ENCODE measurements at places on chromosomes 2 and 18.

DNA sequence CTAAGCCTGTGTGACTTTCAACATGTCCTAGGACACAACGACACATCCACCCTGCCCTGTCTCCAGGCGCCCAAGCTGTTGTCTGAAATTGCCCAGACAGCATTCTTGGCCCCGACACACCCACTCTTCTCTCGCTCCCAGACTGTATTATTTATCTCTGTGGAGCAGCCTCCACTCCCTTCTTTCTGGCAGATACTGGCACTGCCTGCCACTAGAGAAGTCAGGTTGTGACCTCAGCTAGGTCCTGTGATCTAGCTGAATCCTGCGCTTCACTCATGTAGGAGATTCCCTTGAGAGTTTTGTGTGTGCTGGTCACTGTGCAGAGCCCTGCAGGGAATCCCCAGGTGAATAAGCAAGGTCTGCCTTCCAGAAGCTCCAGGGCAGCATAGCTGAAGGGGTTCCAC lies 77.1 kb upstream of the TNP1 start:
- no peak for DNase-seq

DNA sequence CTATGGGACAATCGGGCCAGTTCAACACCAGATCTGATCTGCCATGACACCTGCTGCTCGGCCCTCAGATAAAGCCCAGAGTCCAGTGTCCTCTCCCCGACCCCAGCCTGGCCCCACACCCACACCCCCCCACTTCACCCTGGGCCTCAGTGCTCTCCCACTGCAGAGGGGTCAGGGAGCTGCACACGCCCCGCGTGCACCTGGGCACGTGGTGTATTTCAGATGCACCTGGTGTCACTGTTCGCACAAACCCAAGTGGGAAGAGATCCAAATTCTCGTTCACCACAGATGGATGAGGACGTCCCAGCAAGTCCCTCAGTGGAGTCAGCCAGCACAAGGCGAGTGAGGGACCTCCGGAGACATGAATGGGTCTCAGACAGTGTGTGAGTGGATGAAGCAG lies 161.3 kb downstream of the RTP5 start:
- no peak for DNase-seq

GRCh38 chr2:211724933-211725332 lies 813.7 kb downstream of the ERBB4 start:
- no peak for DNase-seq

DNA sequence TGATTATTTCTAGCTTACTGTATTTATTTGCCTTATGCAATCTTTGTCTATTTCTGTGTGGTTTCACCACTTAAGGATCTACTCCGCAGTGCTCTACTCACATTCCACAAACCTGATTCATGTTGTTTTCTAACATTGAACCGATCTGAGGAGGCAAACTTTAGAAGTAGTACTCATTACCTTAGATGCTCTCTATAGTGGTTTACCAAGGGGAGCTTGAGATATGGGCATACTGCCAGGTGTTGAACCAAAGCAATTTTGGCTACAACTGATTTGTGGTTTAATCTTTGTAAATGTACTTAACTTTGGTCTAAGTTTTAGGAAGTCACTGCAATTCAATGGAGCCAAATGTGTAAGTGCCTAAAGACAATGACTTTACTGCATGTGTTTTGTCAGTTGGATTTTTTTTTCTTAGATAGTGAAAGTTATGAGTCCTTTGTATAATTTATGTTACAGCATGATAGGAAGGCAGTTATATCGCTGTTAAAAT lies 50.1 kb downstream of the MAP2 start:
- DNase-seq: peak; percentile 32

DNA sequence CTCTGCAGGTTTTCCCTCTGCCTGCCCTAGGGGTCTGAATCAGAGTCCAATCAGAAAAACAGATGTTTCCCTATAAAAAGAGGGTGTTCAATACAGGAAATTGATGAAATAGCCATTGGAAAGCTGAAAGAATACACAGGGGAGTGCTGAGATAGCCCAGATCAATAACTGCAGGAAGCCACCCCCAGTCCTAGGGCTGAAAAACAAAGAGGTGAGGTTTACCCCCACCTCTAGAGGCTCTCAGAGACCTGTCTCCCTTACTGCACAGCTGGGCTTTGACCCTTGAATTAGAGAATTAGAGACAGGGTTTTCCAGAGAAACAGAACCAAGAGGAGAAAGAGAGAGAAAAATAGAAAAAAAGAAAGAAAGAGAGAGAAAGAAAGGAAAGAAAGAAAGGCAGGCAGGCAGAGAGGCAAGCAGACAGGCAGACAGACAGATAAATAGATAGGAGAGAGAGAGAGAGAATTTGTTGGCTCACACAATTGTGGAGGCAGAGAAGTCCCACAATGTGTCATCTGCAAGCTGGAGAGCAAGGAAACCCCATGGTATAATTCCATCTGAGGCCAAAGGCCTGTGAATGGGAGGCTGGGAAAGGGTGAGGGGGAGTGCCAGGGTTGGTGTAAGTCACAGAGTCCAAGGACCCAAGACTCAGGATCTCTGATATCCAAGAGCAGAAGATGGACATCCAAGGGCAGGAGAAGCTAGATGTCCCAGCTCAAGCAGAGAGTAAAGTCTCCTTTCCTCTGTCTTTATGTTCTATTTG lies 18.9 kb upstream of the ME2 start:
- no peak for DNase-seq

Measured in NCI-H82 (cell line).